ENCODE measurements at places on chromosomes 3 and 15. TPM values are rescaled to one million over a fixed set of nuclear protein-coding genes. Genes with fewer than 3 reads are reported as not detected.

The CAMP gene
- not detected for total RNA-seq

The VIPR1 gene
- total RNA-seq, result 3.4 TPM

The DNAH12 gene
- 0.08 TPM for total RNA-seq

The GUCA1C gene
- total RNA-seq, result 0.32 TPM

The CMTM6 gene
- total RNA-seq, result 8.9 TPM

The TRA2B gene
- 41.4 TPM for total RNA-seq

The CHST13 gene
- 0.11 TPM for total RNA-seq

The ACOX2 gene
- 33.3 TPM for total RNA-seq

The GOLGA8G gene
- not detected for total RNA-seq

The SAMMSON gene
- not detected for total RNA-seq

The C3orf49 gene
- total RNA-seq, result not detected

The CAPN7 gene
- total RNA-seq, result 28.1 TPM

The DGKG gene
- total RNA-seq, result 30.8 TPM

The APOD gene
- total RNA-seq, result 322 TPM

The NCKIPSD gene
- total RNA-seq, result 13.3 TPM

The IMPG2 gene
- total RNA-seq, result 0.11 TPM

The MYRIP gene
- 1.6 TPM for total RNA-seq

The ITIH1 gene
- not detected for total RNA-seq

The CLRN1 gene
- not detected for total RNA-seq

The MKRN2 gene
- total RNA-seq, result 27.7 TPM

The MED12L gene
- total RNA-seq, result 0.67 TPM

The TTLL13 gene
- not detected for total RNA-seq

The ERICH6 gene
- total RNA-seq, result not detected

The SLCO3A1 gene
- 46.6 TPM for total RNA-seq

The TLR9 gene
- 0.32 TPM for total RNA-seq

The OSTN gene
- total RNA-seq, result not detected

The TMEM42 gene
- 10.2 TPM for total RNA-seq

The MESP1 gene
- 11.6 TPM for total RNA-seq

The TMCO5A gene
- not detected for total RNA-seq

The KLF15 gene
- 34.0 TPM for total RNA-seq

The FBXL22 gene
- 31.0 TPM for total RNA-seq

The AMIGO3 gene
- not detected for total RNA-seq

The KCNH8 gene
- total RNA-seq, result not detected

The PLD1 gene
- total RNA-seq, result 64.3 TPM

The CSPG4 gene
- 5.2 TPM for total RNA-seq

The KLHL40 gene
- 0.11 TPM for total RNA-seq

The BCL2A1 gene
- total RNA-seq, result 0.43 TPM

The HYKK gene
- total RNA-seq, result 4.9 TPM

The BFSP2 gene
- not detected for total RNA-seq
